Karpas-422 (cell line): ENCODE measurements at places on chromosomes 4 and X. TPM values are rescaled to one million over a fixed set of nuclear protein-coding genes. Genes with fewer than 3 reads are reported as not detected.
A peak's percentile ranks its signal among the peaks of the same experiment; 100 is the strongest.

DNA sequence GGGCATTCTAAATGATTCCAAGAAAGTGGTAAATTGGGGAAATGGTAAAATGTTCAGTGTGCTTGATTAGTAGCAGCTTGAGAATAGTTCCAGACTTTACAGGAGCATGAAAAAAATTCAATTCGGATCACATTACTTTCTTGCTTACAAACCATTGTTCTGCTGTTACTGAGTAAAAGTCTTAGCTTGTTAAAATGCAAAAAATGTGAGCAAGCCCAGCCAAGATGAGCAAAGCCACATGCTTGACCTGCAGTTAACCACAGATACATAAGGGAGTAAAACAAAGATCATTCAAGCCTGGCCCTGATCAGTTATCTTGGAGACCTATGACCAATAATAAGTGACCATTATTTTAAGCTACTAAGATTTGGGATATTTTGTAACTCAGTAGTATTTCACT lies 562.9 kb upstream of the MAGEB2 start:
- H3K27me3 ChIP-seq = no peaks in the 10 kb centered on the region
- DNase-seq = no peak
- H3K36me3 ChIP-seq = no peaks in the 10 kb centered on the region
- no peaks in the 10 kb centered on the region for H3K4me1 ChIP-seq
- no peak overlapping the region for H3K4me3 ChIP-seq
- H3K27ac ChIP-seq = no peak overlapping the region

DNA sequence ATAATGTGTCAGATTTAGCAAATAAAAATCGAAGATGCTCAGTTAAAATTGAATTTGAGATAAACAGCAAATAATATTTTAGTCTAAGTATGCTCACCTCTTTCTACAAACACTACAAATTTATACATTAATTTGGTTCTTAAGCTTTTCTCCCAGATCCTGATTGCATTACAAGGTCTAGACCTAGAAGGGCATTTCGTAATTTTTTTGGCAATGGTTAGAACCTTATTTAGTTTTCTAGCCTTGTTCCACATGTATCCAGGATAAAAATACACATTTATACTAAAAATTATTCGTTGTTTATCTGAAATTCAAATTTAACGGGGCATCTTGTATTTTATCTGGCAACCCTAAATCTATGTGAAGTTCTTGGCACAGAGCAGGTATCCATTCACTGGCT lies 2.5 kb upstream of the CDKL5 start:
- peaks cover 18% of the 10 kb centered on the region for H3K4me1 ChIP-seq
- no peak overlapping the region for H3K4me3 ChIP-seq
- DNase-seq = no peak
- no peaks in the 10 kb centered on the region for H3K27me3 ChIP-seq
- no peak overlapping the region for H3K27ac ChIP-seq

GRCh38 chr4:54723220-54723619 lies 65.5 kb downstream of the KIT start:
- no peak overlapping the region for H3K4me3 ChIP-seq
- peaks cover under 1% of the 10 kb centered on the region; the same call in 1 of the 2 replicates for H3K4me1 ChIP-seq
- DNase-seq = no peak
- no peak overlapping the region for H3K27ac ChIP-seq
- no peaks in the 10 kb centered on the region for H3K27me3 ChIP-seq

DNA sequence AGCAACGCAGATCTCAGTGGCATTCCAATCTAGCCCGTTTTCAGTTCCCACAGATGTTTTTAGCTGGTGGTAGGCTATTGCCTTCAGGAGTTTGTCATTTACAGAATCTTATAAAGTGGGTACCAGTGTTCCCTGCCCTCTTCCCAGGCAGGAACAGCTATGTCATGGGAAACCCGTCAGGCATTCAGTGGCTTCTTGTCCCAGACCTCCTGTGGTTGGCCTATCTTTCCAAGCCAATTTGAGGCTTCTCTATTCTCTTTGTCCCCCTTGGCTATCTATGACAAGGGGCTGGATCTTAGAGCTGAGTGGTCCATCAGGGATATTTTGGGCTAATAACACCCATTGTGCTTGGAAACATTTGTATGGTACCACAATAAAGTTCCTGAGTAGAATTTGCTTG lies 33.6 kb upstream of the RPL34 start:
- no peaks in the 10 kb centered on the region for H3K4me1 ChIP-seq
- H3K27me3 ChIP-seq = no peaks in the 10 kb centered on the region
- no peak overlapping the region for H3K27ac ChIP-seq
- H3K36me3 ChIP-seq = no peaks in the 10 kb centered on the region
- DNase-seq = no peak
- H3K4me3 ChIP-seq = no peak overlapping the region

DNA sequence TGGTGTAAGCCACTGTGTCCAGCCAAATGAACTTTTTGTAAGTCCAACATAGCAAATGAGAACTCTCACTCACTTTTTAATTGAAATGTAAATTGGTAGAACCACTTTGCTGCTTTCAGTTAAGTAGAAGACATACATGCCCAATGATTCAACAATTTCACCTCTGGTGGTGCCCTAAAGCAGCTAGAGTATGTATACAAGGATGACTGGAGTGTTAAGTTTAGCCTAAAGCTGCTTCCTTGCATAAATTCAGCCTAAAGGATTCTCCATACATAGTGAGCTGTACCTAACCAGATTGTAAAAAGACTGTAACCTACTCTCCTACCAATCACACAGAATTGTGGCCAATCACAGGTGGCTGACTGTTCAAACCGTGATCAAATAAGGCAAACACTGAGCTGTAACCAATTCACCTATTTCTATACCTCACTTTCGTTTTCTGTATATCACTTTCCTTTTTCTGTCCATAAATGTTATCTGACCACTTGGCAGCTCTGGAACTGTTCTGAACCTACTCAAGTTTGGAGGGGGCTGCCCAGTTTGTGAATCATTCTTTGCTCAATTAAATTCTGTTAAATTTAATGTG lies 39.9 kb downstream of the PDS5A start:
- H3K4me3 ChIP-seq = no peak overlapping the region
- H3K36me3 ChIP-seq = no peaks in the 10 kb centered on the region
- no peak overlapping the region for H3K27ac ChIP-seq

GRCh38 chr4:56078866-56079265 lies 130.1 kb downstream of the CEP135 start:
- H3K27me3 ChIP-seq = no peaks in the 10 kb centered on the region
- H3K4me3 ChIP-seq = no peak overlapping the region
- H3K4me1 ChIP-seq = no peaks in the 10 kb centered on the region
- no peak for DNase-seq
- H3K27ac ChIP-seq = no peak overlapping the region

- no peak overlapping the region for H3K4me3 ChIP-seq
- DNase-seq = no peak
- no peaks in the 10 kb centered on the region for H3K36me3 ChIP-seq
- no peaks in the 10 kb centered on the region for H3K4me1 ChIP-seq
Observed at GRCh38 chr4:145551660-145552059, 67.5 kb upstream of the MMAA start.

DNA sequence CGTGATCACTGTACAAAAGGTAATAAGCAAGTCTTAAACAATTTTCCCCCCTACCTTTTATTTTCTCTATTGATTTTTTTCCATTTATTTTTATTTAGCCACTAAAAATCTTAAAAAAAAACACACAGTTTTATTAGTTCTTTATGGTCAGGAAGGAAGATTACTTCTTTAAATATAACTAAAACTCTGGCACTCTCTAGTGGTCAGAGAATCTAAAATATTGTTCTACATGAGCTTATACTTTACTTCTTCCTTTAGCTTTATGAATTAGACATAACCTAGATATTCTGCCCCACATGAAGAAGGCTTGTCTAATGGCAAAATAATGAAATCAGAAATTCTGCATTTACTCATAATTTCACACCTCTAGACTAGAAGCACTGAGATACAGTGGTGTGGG lies 135.2 kb downstream of the PDE5A start:
- no peak overlapping the region for H3K27ac ChIP-seq
- H3K36me3 ChIP-seq = peaks cover 31% of the 10 kb centered on the region; the same call in 1 of the 2 replicates
- peak; percentile 51 for DNase-seq
- H3K4me1 ChIP-seq = no peaks in the 10 kb centered on the region
- no peak overlapping the region for H3K4me3 ChIP-seq
- H3K27me3 ChIP-seq = no peaks in the 10 kb centered on the region

- no peak overlapping the region for H3K27ac ChIP-seq
- H3K27me3 ChIP-seq = no peaks in the 10 kb centered on the region
- no peaks in the 10 kb centered on the region for H3K4me1 ChIP-seq
- no peaks in the 10 kb centered on the region for H3K36me3 ChIP-seq
- DNase-seq = no peak
Observed at GRCh38 chrX:71000139-71000538, 68.0 kb downstream of the SNX12 start.

- H3K4me1 ChIP-seq = peaks cover 19% of the 10 kb centered on the region
- H3K4me3 ChIP-seq = no peak overlapping the region
- H3K27me3 ChIP-seq = no peaks in the 10 kb centered on the region
- no peak overlapping the region for H3K27ac ChIP-seq
Observed at GRCh38 chrX:776061-776460, 145.5 kb downstream of the SHOX start.

DNA sequence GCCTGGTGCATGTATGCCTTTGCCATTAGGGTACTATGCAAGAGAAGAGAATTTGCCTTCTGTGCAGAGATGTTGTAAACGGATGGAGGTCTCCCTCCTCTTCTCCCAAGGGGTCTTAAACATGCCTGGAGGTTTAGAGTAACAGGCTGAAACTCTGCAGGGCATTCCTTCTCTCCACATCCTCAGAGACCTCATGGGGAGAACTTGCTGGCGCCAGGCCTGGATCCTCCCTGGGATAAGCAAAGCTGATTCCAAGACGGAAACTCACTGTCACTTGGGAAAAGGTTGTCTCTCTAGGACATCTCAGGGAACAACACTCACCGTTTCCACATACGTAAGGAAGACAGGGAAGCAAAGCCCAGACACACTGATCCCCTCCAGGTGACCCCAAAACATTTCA lies 76.9 kb upstream of the GPM6B start:
- no peaks in the 10 kb centered on the region for H3K36me3 ChIP-seq
- no peak overlapping the region for H3K4me3 ChIP-seq
- peaks cover 11% of the 10 kb centered on the region for H3K4me1 ChIP-seq
- no peak for DNase-seq

DNA sequence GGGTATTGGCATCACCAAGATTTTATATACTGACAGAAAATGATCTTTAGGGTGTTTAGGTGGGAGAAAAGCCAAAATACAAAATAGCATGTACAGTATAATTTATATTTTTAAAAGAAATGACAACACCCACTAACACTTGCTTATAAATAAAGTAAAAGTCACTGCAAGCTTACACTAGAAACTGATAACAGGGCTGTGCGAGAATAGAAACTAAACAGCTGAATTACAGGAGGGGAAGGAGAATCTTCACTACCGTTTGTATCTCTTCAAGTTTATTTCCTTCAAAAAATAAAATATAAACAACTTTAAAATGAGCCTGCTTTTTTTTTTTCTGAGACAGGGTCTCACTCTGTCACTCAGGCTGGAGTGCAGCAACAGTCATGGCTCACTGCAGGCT lies 22.8 kb downstream of the GRSF1 start:
- DNase-seq = no peak
- H3K4me1 ChIP-seq = peaks cover 26% of the 10 kb centered on the region
- peaks cover 25% of the 10 kb centered on the region for H3K36me3 ChIP-seq
- no peak overlapping the region for H3K27ac ChIP-seq
- H3K27me3 ChIP-seq = no peaks in the 10 kb centered on the region

DNA sequence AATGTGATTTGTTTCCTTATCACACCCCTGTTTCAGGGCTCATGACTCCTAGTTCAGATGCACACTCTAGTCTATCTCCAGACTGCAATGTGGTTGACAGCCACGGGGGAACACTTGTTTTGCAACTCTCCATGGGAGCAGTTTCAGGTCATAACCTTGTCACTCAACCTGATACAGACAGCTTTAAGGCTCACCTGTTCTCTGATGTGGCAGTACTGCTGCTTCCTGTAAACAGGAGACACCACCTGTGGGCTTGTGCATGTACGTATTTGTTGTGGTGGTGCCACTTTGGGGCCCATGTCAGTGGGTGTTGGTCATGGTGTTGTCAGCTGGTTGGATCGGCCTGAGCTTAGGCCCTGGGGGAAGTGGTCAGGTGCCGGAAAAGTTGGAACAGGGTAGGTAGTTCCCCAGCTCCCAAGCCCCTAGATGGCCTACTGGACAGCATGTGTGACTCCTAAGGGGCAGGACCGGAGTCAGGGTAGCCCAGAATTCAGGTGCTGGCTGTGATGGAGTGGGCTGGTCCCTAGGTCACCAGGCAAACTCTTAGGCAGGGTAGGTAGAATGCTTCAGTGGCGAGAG lies 46.2 kb downstream of the FAM9B start:
- H3K27ac ChIP-seq = no peak overlapping the region
- H3K4me1 ChIP-seq = no peaks in the 10 kb centered on the region
- no peaks in the 10 kb centered on the region for H3K36me3 ChIP-seq
- H3K4me3 ChIP-seq = no peak overlapping the region
- no peaks in the 10 kb centered on the region for H3K27me3 ChIP-seq
- DNase-seq = no peak

DNA sequence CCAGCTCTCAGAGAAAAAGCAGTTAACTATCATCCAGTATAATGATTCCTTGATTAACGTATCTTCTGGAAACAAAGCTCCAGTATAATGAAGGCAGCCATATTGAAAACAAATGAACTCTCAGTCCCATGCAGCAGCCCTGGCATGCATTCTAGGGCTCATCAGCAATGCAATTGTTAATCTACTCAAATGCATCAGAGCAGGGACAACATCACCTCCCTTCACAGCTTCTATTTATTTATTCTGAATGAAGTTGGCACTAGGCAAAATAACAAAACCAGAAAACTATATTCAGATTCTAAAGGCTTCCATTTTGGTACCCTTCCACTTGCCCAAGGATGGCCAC lies 11.4 kb downstream of the SH3D19 start:
- H3K4me1 ChIP-seq = no peaks in the 10 kb centered on the region
- DNase-seq = no peak
- H3K4me3 ChIP-seq = no peak overlapping the region
- H3K36me3 ChIP-seq = no peaks in the 10 kb centered on the region
- H3K27me3 ChIP-seq = no peaks in the 10 kb centered on the region

- no peaks in the 10 kb centered on the region for H3K4me1 ChIP-seq
- H3K4me3 ChIP-seq = no peak overlapping the region
- no peaks in the 10 kb centered on the region for H3K27me3 ChIP-seq
- no peak overlapping the region for H3K27ac ChIP-seq
- no peaks in the 10 kb centered on the region for H3K36me3 ChIP-seq
Observed at GRCh38 chr4:7876201-7876875, 63.3 kb downstream of the AFAP1 start.

DNA sequence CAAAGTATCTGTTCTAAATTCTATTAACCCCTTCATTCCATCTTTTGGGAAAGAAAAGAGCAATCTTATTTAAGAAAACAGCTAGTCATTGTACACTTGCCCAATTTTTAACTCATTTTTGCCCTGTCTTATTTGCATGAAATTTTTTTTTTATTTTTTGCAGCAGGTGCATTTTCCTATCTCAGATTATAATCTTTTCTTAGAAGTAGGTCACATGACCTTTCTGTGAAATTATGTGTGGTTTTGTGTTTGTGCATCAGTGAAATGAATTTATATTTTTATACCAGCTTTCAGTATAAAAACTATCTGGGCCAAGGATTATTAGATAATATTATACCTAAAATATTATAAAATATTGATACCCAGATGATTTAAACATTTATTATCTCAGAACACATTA lies 145.6 kb downstream of the INPP4B start:
- H3K27me3 ChIP-seq = no peaks in the 10 kb centered on the region
- no peak overlapping the region for H3K4me3 ChIP-seq
- DNase-seq = no peak
- H3K4me1 ChIP-seq = no peaks in the 10 kb centered on the region
- H3K36me3 ChIP-seq = no peaks in the 10 kb centered on the region

AKAP17A gene
- total RNA-seq = 27.9 and 66.6 TPM in 2 replicates

GPR82 gene
- total RNA-seq = 0.07 TPM in 1 of 2 replicates, not detected in the other

ENAM gene
- total RNA-seq = not detected in 2 replicates

DRD5 gene
- total RNA-seq = not detected in 2 replicates
